ENCODE measurements at places on chromosomes 4 and X.

GRCh38 chrX:39582091-39582490, 515.7 kb downstream of the BCOR start:
- no peak for DNase-seq

DNA sequence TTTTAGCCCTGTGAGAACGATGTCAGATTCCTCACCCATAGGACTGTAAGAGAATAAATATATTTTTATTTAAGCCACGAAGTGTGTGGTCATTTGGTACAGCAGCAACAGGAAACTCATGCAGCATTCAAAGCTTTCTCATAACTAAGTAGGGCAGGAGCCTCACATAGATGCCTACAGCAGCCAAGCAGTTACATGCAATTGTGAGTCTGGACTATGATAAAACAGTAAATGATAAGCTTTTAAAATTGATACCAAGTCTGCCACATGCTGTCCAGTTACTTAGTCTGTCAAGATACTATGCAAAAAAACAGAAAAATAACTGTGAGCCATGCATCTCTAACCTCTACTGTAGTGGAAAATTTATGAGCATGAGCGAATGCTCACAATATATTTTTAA, 359.6 kb downstream of the HS3ST1 start:
- DNase-seq: no peak

- DNase-seq: no peak
Observed at GRCh38 chr4:128483041-128483440, 195.4 kb upstream of the PGRMC2 start.

DNA sequence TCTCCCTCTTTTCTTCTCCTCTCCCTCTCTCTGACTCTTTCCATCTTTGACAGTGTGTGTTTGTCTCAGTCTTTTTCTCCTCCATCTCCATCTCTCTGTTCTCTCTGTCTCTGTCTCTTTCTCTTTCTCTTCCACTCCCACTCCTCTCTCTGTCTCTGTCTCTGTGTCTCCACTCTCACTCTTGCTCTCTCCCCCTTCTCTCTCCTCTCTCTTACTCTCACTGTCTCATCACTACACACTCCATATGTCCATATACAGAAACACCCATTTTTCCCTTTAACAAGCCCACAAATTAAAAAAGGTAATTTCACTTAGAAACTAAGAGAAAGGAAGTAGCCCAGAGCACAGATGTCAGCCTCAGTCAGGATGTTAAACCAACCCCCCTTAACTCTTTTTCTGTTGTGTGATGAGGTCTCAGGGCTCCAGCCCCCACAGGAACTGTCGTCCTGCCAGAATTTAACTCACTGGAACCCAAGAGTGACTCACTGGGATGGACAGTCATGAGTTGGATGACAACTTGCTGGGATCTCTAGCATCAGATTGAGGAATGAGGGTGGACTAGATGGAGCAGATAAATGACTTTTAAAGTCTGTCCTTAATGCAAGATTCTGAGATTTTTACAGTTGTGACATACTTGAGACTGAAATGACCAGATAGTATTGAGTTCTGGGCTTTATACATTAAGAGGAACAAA, 27.5 kb downstream of the OTUD6A start:
- no peak for DNase-seq

- no peak for DNase-seq
Observed at GRCh38 chrX:87391742-87392141, 125.9 kb upstream of the KLHL4 start.

DNA sequence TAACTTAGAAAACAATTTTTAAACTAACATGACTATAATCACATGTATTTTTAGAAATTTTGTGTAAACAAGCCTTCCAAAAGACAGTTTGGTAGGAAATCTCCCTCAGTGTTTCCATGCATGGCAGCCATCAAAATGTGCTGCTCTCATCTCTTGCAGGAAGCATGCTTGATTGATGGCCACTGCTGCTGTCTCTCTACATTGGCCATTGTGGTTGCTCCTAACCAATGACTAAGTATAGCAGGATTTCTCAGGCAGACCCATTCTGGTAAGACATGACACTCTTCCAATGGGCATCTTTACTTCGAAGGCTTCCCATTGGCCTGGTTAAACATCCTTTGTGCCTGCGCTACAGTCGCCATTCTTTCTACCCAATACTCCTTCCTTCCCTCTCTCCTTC, 78.9 kb upstream of the GUCY1A1 start:
- DNase-seq: no peak

DNA sequence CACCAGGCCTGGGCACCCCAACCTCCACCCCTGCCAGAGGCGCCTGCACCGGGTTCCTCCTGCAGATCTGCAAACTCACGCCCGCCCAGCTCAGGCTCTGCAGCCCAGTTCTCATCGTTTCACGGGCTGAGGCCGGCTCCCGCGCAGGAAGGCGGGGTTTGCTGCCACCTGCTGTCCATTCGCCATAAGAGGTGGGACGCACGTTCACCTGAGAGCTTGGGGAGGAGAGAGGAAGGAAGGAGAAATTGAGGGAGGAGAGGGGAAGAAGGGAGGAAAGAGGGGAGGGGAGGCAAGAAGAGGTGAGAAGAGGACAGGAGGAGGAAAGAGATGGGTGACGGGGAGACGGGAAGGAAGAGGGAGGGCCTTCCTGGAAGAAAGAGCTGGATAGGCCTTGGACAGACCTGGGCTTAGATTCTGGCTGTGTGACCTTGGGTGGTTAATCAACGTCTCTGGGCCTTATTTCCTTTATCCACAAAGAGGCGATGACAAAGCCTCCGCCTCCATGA, 114.5 kb downstream of the ADRA2C start:
- peak; percentile 39 for DNase-seq

- DNase-seq: no peak
Observed at GRCh38 chr4:140106289-140106844, 47.6 kb downstream of the MAML3 start.
